ENCODE measurements at places on chromosomes 6 and 20. TPM values are rescaled to one million over a fixed set of nuclear protein-coding genes. Genes with fewer than 3 reads are reported as not detected.
A peak's percentile ranks its signal among the peaks of the same experiment; 100 is the strongest.

The REM1 gene
- 0.32 TPM for total RNA-seq

The UBD gene
- 0.86 TPM for total RNA-seq

DNA sequence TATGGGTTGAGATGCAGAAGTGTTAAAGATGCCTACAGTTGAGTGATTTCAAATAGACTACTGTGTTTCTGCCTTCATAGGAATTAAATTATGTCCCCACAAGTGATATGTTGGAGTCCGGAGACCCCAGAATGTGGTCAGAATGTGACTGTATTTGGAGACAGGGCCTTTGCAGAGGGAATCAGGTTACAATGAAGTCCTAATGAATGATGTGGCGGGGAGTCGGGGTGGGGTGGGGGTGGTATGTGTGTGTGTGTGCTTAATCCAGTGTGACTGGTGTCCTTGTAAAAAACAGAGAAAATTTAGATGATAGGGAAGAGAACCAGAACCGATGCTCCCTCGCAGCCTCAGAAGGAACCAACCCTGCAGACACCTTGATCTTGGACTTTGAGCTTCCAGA, 448.2 kb downstream of the QKI start:
- H3K4me3 ChIP-seq, result no peak overlapping the region
- no peak overlapping the region for H3K27ac ChIP-seq
- H3K4me1 ChIP-seq, result no peaks in the 10 kb centered on the region
- no peaks in the 10 kb centered on the region for H3K36me3 ChIP-seq
- no peaks in the 10 kb centered on the region for H3K27me3 ChIP-seq

- no peak for DNase-seq
- peak overlapping the region; percentile 56 for H3K27ac ChIP-seq
- no peaks in the 10 kb centered on the region for H3K27me3 ChIP-seq
- H3K4me1 ChIP-seq, result peaks cover 9% of the 10 kb centered on the region
- H3K4me3 ChIP-seq, result no peak overlapping the region
These were observed 9.6 kb downstream of the IGF2R start for GRCh38 chr6:159978291-159979135.

DNA sequence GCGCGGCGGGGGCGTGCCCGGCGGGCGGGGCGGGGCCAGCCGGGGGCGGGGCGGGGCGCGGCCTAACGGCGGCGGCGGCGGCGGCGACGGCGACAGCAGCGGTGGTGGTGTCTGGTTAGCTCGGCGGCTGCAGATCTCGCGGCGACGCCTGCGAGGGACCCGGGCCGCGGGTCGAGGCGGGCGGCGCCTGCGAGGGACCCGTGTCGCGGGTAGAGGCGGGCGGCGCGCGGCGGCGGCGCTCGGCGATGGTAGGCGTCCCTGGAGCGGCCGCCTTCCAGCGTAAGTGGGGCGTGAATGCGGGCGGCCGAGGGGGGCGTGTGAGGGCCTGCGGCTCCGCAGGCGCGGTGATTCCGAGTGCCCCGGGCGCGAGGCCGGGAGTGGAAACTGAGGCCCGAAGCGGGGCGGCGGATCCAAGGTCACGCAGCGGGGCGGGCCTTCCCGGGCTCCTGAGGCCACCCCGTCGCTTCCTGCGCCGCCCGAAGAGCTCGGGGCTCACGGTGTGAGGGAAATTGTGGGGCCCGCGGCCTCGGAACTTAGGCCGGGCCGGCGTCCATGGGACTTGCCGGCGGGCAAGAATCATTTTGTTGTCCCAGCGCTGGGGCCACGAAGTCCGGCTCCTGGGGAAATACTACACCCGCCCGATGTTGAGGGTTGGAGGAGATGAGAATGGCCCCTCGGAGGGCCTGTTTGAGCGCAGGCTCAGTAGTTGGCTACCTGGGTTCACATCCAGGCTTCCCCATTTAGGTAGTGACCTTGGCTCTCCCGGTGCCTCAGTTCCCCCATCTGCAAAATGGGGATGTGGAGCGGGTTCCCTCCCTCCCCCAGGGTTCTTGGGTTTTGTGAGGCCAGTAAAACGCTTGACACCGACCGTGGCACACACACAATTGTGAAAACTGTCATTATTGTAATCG, at the start of gene CBFA2T2:
Gene CBFA2T2 (plus strand): TSS at position 74 of the 911 bp plus-strand sequence. CDS start 172 bp downstream, at position 246.
- peak within 1 kb of the TSS; percentile 96 for H3K4me3 ChIP-seq
- no peaks in the 10 kb centered on the region for H3K27me3 ChIP-seq
- no peaks in the 10 kb centered on the region for H3K36me3 ChIP-seq
- H3K27ac ChIP-seq, result peak within 1 kb of the TSS; percentile 97

GRCh38 chr20:57617079-57617795, 3.0 kb downstream of the ZBP1 start:
- H3K27me3 ChIP-seq, result no peaks in the 10 kb centered on the region
- H3K36me3 ChIP-seq, result no peaks in the 10 kb centered on the region
- H3K4me3 ChIP-seq, result no peak overlapping the region
- peak overlapping the region; percentile 73 for H3K27ac ChIP-seq
- no peak for DNase-seq
- H3K4me1 ChIP-seq, result no peaks in the 10 kb centered on the region
